ENCODE measurements at places on chromosomes 5 and 9. TPM values are rescaled to one million over a fixed set of nuclear protein-coding genes. Genes with fewer than 3 reads are reported as not detected.

GRCh38 chr5:127834094-127834531 lies 130.9 kb downstream of the CCDC192 start:
- H3K27ac ChIP-seq = no peak overlapping the region
- DNase-seq = no peak
- H3K27me3 ChIP-seq = no peaks in the 10 kb centered on the region
- H3K4me1 ChIP-seq = no peaks in the 10 kb centered on the region
- no peak overlapping the region for H3K4me3 ChIP-seq

DNA sequence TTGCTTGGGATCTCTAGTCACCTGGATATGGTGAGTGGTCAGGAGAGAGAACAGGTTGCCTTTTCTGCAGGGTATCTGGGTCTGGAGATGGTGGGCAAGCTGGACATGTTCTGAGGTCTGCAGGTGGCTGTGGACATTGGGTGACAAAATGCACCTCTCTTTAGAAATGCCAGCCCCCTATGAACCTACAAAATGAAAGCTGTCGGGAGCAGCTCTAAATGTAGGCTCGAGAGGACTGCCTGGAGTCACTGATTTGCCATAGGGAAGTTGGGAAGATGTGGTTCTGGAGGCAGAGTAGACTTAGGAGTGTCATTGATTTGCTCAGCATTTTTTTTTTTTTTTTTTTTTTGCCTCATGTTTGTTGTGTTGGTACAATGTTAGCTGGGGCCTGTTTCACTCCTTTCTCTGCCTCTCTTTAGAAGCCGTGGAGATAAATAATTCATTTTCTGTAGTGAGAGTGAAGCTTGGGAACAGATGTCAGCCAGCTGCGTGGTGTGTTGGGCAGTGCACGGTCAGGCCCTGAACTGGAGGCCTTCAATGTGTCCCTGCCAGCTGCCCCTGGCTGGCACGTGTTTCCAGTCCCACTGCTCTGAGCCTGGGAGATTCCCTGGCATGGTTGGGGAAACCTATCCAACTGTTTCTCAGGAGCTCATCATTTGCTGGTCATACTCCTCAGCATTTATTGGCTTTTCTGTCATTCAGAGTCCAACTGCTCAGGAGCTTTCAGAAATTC lies 5.4 kb downstream of the RGS3 start:
- peaks cover under 1% of the 10 kb centered on the region for H3K27me3 ChIP-seq
- H3K4me1 ChIP-seq = peaks cover 13% of the 10 kb centered on the region
- no peaks in the 10 kb centered on the region for H3K36me3 ChIP-seq
- DNase-seq = no peak
- H3K4me3 ChIP-seq = no peak overlapping the region
- no peak overlapping the region for H3K27ac ChIP-seq

- no peaks in the 10 kb centered on the region for H3K36me3 ChIP-seq
- no peak overlapping the region for H3K4me3 ChIP-seq
- no peak overlapping the region for H3K27ac ChIP-seq
- DNase-seq = no peak
- no peaks in the 10 kb centered on the region for H3K4me1 ChIP-seq
- H3K27me3 ChIP-seq = no peaks in the 10 kb centered on the region
Observed at GRCh38 chr5:165808335-165808734, 2302.9 kb downstream of the MAT2B start.

DNA sequence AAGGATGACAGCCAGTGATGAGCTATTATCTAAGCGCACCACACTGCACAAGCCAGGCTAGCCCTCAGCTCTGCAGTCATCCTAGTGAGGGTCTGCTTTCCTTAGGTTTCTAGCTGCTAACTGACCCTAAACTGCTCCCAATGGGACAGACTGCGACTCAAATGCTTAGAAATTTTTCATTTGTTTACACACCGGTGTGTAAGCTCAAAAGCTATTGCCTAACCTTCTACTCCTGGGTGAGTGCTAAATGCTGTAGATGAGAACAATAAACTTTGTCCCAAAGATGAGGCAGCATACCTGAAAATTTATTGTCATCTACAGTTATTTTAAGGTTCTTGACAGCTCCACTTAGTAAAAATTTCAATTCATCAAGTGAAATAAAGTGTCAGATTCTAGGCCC lies 311.4 kb downstream of the TMEM167A start:
- DNase-seq = no peak
- no peaks in the 10 kb centered on the region for H3K4me1 ChIP-seq
- no peaks in the 10 kb centered on the region for H3K27me3 ChIP-seq
- no peak overlapping the region for H3K4me3 ChIP-seq
- no peaks in the 10 kb centered on the region for H3K36me3 ChIP-seq

DNA sequence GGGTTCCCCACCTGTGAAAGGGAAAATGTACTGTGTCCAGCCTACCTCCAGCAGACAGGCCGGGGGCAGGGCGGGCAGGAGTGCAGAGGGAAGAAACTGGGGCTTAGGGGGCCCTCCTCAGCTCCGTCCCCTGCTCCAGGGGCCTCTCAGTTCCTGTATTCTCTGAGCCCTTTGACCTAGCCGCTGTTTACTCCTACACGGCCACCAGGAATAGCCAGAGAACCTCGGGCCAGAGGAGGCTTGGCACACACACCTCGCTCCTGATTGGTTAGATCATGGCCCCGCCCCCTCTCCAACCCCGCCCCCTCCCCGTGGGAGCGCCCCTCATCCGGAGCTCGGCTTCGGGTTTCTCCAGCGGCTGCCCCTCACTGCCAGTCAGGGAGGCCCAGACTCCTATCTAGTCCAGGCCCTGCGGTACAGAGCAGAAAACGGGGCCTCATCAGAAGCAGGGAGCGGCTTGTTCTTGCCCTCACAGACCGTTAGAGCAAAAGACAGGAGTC lies 2.2 kb downstream of the ST6GALNAC6 start:
- peaks cover 40% of the 10 kb centered on the region for H3K4me1 ChIP-seq
- peaks cover 49% of the 10 kb centered on the region for H3K36me3 ChIP-seq
- no peak overlapping the region for H3K4me3 ChIP-seq
- DNase-seq = no peak

- H3K36me3 ChIP-seq = peaks cover 71% of the 10 kb centered on the region
- no peaks in the 10 kb centered on the region for H3K4me1 ChIP-seq
- H3K27ac ChIP-seq = no peak overlapping the region
Observed at GRCh38 chr9:138099803-138100598, 222.4 kb downstream of the CACNA1B start.

DNA sequence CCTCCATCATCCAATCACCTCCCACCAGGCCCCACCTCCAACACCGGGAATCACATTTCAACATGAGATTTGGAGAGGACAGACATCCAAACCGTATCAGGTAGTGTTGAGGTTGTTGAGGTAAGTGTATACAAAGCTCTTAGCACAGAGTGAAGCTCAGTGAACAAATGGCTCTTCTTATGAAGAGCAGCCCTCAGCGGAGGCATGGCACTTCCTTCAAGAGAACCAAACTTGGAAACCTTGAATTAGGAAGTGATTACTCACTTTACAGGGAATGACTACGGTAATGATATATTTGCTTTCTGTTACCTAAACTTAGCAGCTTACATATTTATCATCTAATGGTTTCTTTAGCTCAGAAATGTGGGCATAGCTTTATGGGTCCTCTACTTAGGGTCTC lies 92.8 kb downstream of the IQGAP2 start:
- DNase-seq = no peak
- no peak overlapping the region for H3K4me3 ChIP-seq
- H3K36me3 ChIP-seq = no peaks in the 10 kb centered on the region
- no peaks in the 10 kb centered on the region for H3K27me3 ChIP-seq
- H3K27ac ChIP-seq = no peak overlapping the region

GRCh38 chr5:88741964-88742363 lies 141.0 kb downstream of the MEF2C start:
- no peak overlapping the region for H3K4me3 ChIP-seq
- no peaks in the 10 kb centered on the region for H3K27me3 ChIP-seq
- H3K4me1 ChIP-seq = no peaks in the 10 kb centered on the region
- H3K27ac ChIP-seq = no peak overlapping the region
- H3K36me3 ChIP-seq = no peaks in the 10 kb centered on the region
- DNase-seq = no peak

SPINK1 gene
- not detected for total RNA-seq

PCDHB3 gene
- total RNA-seq = 2.7 TPM
